Activated CD4-positive, alpha-beta T cell treated with anti-CD3 and anti-CD28 coated beads, Interleukin-2, amount 50 U/mL, for 1 hour (primary cell): ENCODE measurements at places on chromosomes 16 and 17.
A peak's percentile ranks its signal among the peaks of the same experiment; 100 is the strongest.

DNA sequence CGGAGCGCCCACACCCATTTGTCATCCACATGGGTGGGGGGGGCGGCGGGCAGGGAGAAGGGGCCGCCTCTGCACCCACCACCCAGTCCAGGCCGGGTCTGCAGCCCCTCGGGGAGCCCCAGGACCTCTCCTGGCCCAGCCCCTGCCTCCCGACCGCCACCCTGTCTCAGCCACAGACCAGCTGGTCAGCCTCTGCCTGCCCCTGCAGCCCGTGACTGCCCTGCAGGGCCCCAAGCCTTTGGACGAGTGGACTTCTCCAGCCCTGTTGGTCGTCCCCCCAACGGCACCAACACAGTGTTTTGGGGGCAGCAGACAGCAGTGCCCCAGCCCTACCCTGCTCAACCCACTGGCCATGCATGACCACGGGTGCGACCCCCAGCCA, 1.2 kb downstream of the PRR35 start:
- no peak for DNase-seq

- DNase-seq = no peak
These were observed 84.7 kb downstream of the SDK2 start for GRCh38 chr17:73559532-73559931.

- no peak for DNase-seq
These were observed 196.2 kb downstream of the LGALS9B start for GRCh38 chr17:20271011-20271610.

DNA sequence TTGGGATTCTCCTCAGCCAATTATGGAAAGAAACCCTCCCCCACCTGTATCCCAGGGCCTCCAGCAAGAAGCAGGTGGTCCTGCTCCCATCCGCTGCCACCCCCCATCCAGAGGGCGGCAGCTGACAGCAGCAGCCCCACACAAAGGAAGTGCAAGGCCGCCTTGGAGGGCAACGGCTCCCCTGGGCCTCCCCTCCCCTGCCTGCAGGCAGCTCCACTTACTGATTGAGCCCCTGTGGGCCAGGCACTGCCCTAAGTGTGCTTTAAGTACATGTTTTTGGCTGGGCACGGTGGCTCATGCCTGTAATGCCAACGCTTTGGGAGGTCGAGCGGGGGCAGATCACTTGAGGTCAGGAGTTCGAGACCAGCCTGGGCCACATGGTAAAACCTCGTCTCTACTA, 257.6 kb downstream of the PARN start:
- no peak for DNase-seq

- DNase-seq = no peak
These were observed 15.2 kb downstream of the ZFHX3 start for GRCh38 chr16:73032541-73033270.

DNA sequence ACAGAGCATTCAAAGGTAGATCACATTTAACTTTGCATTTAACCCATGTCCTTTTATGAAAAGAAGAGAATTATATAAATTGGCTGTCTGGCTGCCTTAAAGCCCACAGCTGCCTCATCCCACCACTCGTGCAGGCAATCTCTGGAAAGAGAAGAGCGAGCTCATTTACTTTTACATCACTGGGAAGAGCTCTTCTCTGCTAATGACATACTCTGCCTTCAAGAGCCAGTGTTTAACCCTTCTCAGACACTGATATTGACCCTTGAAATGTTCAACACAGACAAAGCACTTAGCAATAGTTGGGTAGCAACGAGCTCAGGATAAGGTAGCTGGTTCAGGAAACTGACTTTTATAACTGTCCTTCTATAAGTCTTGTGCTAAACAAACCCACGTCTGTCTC, 6.8 kb downstream of the KRT38 start:
- DNase-seq = no peak

- DNase-seq = no peak
These were observed 215.7 kb upstream of the FOXF1 start for GRCh38 chr16:86294535-86295196.

DNA sequence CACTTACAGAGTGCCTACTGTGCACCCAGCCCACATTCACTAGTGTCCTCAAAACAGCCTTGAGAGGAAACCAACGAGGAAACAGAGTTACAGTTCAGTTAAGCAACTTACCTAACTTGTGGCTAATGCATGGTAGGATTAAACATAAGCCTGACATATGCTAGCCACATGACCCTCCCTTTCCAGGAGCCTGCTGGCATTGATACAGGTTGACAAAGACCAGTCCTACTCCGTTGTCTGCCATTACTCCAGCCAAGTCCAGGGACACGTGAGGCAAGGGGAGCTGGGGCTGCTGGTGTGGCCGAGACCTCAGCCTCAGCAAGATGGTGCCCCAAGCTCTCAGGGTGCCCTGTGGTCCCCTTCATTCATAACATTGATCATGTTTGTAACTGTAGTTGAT, 37.9 kb downstream of the SNX20 start:
- no peak for DNase-seq

GRCh38 chr17:48487221-48487620, 43.6 kb downstream of the HOXB1 start:
- DNase-seq = no peak

- DNase-seq = no peak
These were observed 33.7 kb upstream of the CIBAR2 start for GRCh38 chr16:85145734-85146531.

DNA sequence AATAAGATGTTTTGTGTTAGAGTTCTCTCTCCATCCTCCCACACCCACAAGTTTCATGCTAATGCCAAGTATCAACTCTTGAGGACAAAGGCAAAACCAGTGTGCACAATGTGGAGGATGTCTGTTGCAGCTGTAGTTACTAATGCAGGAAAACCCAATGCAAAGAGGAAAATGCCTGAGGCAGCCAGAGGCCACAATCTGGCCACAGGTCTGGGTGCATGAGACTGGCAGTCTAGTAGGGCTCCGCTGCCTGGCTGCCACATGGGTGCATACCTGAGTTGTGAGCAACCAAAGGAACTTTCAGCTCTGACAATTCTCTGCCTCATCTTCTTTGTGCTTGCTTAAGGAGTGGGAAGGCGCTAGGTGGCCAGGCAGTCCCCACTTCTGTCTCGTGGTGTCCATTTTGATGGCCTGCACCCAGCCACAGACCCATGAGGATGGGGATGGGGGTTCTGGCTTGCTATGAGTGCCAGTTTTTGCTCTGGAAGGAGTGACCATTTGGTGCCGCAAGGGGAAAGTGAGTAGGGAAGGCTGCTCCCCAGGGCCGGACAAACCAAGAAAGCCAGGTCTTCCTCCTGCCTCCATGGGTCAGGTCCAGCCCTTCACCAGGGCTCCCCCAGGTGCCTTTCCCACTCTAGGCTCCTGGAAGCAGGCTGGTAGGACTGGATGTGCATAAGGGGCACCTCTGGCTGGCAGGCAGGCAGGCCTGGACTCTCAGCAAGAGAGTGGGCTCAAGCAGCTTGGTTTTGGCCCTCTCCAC, 4.2 kb upstream of the GFOD2 start:
- no peak for DNase-seq

DNA sequence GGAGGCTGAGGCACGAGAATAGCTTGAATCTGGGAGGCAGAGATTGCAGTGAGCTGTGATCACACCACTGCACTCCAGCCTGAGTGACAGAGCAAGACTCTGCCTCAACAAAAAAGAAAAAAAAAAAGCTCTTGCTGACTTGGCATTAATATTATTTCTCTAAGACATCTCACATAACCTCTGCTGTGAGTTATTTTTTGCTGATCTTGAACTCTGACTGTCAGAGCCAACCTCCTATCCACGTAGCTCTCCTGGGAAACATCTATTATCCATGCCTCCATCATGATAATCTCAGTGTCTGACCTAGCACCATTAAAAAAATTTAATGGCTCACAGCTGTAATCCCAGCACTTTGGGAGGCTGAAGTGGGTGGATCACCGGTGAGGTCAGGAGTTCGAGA, 12.7 kb upstream of the ULK2 start:
- DNase-seq = no peak

GRCh38 chr17:38476549-38476948, 48.3 kb downstream of the ARHGAP23 start:
- DNase-seq = no peak

GRCh38 chr16:69165584-69165983, 21.4 kb upstream of the SNTB2 start:
- DNase-seq = no peak

- DNase-seq = no peak
These were observed 2.7 kb downstream of the TXNDC17 start for GRCh38 chr17:6643451-6644125.

DNA sequence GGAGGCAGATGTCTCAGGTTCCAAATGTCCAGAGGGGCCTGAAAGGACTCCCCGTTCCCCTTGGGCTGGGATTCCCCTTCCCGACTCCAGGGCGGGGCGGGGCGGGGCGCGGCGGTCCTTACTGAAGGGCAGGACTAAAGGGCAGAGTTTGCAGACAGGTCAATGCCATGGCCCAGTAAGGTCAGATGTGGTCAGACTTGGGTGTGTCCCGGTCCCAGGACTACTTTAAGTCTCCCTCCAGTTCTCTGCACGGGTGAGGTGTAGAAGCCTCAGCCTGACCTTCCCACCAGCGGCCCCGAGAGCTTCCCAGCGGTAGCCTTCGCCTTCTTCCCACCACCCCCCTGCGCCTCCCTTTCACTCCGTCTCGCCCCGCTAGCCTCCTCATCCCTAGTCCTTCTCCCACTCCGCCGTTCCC, 532 bp downstream of the KDM6B start:
- peak; percentile 52 for DNase-seq

- no peak for DNase-seq
These were observed 15.1 kb upstream of the RNPS1 start for GRCh38 chr16:2282866-2283555.

DNA sequence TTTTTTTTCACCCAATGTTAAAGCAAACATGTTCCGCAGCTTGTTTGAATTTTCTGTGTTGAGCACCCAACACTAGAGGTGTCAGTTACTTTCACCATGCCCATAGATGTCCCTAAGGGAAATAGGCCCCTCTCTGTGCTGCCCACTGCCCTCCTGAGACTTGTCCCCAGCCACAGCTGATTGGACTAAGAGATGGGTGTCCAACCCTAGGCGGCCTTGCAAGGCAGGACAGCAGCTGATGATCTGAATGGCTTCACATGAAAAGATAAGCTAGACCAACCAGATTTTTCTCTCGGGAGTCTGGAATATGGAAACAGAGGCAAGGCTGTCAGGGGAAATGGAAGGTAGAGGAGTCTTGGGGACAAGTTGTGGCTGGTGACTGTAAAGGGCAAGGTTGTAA, 6.1 kb upstream of the CALB2 start:
- no peak for DNase-seq

DNA sequence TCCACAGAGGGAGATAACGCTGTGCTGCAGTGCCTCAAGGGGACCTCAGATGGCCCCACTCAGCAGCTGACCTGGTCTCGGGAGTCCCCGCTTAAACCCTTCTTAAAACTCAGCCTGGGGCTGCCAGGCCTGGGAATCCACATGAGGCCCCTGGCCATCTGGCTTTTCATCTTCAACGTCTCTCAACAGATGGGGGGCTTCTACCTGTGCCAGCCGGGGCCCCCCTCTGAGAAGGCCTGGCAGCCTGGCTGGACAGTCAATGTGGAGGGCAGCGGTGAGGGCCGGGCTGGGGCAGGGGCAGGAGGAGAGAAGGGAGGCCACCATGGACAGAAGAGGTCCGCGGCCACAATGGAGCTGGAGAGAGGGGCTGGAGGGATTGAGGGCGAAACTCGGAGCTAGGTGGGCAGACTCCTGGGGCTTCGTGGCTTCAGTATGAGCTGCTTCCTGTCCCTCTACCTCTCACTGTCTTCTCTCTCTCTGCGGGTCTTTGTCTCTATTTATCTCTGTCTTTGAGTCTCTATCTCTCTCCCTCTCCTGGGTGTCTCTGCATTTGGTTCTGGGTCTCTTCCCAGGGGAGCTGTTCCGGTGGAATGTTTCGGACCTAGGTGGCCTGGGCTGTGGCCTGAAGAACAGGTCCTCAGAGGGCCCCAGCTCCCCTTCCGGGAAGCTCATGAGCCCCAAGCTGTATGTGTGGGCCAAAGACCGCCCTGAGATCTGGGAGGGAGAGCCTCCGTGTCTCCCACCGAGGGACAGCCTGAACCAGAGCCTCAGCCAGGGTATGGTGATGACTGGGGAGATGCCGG, 769 bp downstream of the CD19 start:
- DNase-seq = no peak

DNA sequence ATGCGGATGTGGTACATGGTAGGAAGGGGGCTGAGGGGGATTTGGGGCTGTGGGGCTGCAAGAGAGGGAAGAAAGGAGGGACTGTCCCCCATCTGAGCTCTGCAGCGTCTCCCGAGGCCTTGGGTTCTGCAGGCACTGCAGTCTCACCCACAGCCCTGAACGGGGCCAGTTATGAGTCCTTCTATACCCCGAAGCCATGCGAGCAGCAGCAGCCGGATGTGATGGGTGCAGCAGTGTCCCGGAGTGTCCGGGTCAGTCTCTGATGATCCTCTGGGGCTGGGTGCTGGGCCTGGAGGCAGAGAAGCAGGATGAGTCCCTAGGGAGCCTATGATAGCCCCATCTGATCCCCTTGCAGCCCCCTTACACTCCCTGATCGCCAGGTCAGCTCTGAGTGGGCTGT, 41.5 kb downstream of the CPNE2 start:
- no peak for DNase-seq

DNA sequence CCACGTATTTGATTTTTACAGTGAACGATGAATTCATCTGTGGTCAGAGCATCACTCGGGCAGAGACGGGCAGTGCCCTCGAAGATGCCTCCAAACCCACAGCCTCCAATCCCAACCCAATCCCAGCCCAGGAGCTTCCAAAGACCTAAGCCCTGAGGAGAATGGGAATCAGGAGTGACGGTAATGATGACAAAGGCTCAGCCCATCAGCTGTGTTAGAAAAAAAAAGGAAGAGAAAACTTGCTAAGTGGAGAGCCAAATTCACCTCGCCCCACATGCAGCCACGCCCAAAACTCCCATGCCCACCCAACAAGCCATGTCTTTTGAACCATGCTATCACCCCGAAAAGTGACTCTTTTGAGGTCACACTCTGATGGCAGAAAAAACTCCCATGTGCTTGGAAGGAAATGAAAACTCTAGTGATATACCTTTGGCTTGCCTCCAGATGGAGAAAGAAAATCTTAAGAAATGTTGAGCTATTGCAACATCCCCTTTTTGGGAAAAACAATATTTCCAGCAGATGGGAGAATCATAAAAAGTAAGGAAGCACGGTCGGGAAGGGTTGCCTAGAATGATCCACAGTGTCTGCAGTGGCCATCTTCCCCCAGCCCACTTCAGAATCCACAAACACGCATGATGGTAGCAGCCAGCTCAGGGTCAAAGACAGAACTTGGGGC, 37.7 kb downstream of the XYLT1 start:
- no peak for DNase-seq

DNA sequence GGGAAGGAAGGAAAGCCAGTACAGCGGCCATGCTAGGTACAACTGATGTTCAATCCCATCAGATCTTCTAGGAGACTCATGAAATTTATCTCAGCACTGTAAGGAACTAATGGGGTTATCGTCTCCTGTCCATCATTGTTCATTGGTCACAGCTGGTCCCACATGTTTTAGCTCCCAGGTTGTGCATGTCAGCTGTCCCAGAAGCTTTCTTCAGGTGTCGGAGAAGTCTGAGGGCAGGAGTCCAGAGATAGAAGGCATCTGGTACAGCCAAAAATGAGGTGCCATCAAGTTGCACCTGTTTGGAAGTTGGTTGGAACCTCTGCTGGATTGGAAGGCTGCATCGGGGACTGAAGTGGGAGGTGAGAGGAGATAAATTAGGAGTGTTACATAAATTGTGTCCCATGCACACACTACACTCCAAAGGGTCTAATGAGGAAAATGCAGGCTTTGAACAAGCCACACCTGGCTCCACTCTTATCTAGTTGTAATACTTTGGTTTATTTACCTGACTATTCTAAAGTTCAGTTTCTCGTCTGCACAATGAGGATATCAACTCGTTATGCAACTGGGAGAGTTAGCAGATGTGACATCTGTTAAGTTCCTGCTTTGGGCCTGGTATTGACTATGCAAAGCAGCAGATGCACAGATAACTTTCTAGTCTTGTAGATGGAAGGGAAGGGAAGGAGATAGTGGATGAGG, 62.9 kb downstream of the MAP2K6 start:
- no peak for DNase-seq
